ENCODE measurements at places on chromosomes 11 and 22. TPM values are rescaled to one million over a fixed set of nuclear protein-coding genes. Genes with fewer than 3 reads are reported as not detected.
A peak's percentile ranks its signal among the peaks of the same experiment; 100 is the strongest.

- no peaks in the 10 kb centered on the region for H3K36me3 ChIP-seq
- H3K27ac ChIP-seq, result no peak overlapping the region
- H3K4me3 ChIP-seq, result no peak overlapping the region
- no peaks in the 10 kb centered on the region for H3K27me3 ChIP-seq
- DNase-seq, result no peak
- H3K4me1 ChIP-seq, result peaks cover 6% of the 10 kb centered on the region
Observed at GRCh38 chr11:133787379-133788141, 57.8 kb downstream of the SPATA19 start.

DNA sequence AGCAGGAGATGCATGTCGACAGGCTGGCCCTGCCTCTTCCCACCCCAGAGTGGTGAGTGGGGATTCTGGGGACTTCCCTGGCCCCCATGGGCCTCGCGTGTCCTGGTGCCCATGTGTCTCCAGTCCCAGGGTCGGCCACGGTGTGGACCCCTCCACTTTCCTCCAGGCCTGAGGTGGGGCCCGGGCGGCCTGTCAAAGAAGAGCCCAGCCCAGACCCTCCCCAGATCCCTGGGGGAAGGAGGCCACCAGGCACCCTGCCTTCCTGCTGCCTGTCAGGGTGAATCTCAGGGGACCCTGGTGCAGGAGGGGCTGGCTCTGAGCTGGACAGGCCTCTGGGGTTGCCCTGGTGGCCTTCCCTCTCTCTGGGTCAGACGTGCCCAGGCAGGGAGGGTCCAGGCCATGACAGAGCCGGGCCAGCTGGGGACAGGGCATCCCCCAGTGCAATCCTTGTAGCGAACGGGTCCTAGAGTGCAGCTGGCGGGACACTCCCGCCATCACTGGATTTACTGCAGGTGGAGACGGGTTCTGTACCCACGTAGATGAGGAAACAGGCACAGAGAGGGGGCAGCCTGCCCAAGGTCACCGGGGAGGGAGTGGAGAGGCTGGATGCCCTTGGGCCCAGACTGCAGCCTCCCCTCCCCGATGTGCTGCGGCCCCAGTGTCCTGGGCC, 13.5 kb upstream of the MUC6 start:
- H3K36me3 ChIP-seq, result no peaks in the 10 kb centered on the region
- peaks cover 22% of the 10 kb centered on the region for H3K4me1 ChIP-seq
- H3K4me3 ChIP-seq, result no peak overlapping the region
- no peak overlapping the region for H3K27ac ChIP-seq

- H3K27me3 ChIP-seq, result no peaks in the 10 kb centered on the region
- H3K36me3 ChIP-seq, result no peaks in the 10 kb centered on the region
- H3K27ac ChIP-seq, result no peak overlapping the region
- no peak overlapping the region for H3K4me3 ChIP-seq
- no peak for DNase-seq
- no peaks in the 10 kb centered on the region for H3K4me1 ChIP-seq
Observed at GRCh38 chr22:38406617-38407016, 48.4 kb downstream of the KCNJ4 start.

GRCh38 chr11:19410032-19410431, 169.3 kb upstream of the E2F8 start:
- DNase-seq, result no peak
- no peak overlapping the region for H3K4me3 ChIP-seq
- H3K36me3 ChIP-seq, result no peaks in the 10 kb centered on the region
- no peaks in the 10 kb centered on the region for H3K4me1 ChIP-seq
- peaks cover 7% of the 10 kb centered on the region for H3K27me3 ChIP-seq

- no peak overlapping the region for H3K4me3 ChIP-seq
- peak overlapping the region; percentile 79 for H3K27ac ChIP-seq
- no peaks in the 10 kb centered on the region for H3K36me3 ChIP-seq
- peaks cover 17% of the 10 kb centered on the region for H3K4me1 ChIP-seq
Observed at GRCh38 chr11:86152006-86152862, 83.3 kb upstream of the PICALM start.

DNA sequence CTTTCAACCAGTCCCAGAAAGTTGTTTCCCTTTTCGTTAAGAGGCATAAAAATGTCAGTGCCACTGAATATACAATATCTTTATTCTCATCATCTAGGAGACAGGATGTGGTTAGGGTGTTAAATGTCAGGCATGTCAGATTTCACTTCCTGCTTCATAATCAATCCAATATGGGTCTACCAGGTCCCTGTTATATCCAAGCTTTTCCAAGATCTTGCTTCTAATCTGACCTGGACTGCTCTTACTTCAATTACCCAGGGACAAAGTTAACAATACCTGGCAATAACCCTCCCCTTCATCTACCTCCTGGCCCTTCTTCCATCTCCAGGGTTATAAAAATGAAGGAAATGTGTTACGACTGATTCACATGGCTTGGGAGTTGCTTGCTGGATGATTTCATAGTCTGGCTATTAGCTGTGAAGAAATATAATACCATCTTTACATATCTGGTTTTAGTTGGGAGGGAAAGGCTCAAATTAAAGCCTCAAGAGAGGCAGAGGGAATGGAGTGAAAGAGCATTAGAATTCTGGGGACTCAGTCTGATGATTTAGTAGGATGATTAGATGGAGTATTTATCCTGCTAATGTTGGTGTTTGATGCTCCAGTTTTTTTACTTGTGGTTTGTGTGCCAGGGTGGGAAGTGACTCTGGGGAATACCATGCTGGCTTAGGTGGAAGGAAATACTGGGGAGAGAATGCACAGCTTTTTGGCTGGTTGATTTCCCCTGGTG, 534.3 kb downstream of the ETS1 start:
- DNase-seq, result peak; percentile 15
- H3K36me3 ChIP-seq, result no peaks in the 10 kb centered on the region
- no peak overlapping the region for H3K4me3 ChIP-seq
- H3K27ac ChIP-seq, result peak overlapping the region; percentile 81
- H3K4me1 ChIP-seq, result peaks cover 8% of the 10 kb centered on the region

DNA sequence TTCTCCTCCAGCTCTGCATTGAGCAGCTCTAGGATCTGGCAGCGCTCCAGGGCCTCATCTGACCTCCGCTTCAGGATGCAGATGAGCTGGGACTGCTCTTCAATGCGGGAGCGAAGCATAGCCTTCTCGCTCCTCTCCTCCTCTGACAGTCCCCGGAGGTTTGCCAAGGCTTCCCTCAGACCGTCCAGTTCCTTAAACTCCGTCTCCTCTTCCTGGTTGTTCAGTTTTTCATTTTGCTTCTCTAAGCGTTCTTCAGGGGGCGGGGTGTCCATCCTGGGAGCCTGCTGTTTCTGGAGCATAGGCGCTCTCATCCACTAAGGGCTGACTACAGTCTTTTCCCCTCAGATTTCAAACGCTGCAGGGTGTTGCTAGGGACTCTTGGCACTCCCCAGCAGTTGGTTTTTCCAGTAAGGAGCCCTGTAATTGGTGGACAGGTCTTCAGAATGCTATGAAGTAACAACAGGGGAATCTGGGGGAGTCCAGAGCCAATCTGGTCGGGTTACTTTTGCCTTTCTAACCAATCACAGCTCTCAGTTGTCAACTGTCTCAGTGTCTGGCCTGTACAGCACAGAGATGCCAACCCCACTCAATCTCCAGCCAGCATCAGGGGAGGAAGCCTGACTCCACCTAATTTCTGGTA, at the start of gene CCDC89:
Gene CCDC89, minus strand, starts transcription at position 376 of the 640 bp plus-strand sequence. Its CDS starts 65 bp downstream, at position 311.
- peak; percentile 79 for DNase-seq
- no peaks in the 10 kb centered on the region for H3K27me3 ChIP-seq
- H3K4me3 ChIP-seq, result peak within 1 kb of the TSS; percentile 56
- peak within 1 kb of the TSS; percentile 85 for H3K27ac ChIP-seq
- no peaks in the 10 kb centered on the region for H3K36me3 ChIP-seq

DNA sequence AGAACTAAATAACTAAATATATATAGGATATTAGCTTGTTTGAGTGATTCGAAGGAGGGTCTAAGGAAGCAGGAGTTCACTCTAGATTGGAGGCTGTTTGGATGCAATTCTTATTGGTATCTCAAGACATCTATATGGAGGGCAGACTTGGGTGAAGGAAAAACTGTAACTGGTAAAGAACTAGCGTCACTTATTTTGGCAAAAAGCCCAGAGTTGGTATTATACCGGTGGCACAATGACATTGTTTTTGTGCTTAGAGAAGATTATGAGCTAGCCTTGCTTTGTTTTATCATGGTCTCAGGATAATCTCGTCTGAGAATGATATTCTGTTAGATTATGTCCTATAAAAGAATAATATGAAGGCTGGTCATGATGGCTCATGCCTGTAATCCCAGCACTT, 6.0 kb upstream of the SLC35F2 start:
- H3K4me1 ChIP-seq, result no peaks in the 10 kb centered on the region
- no peaks in the 10 kb centered on the region for H3K36me3 ChIP-seq
- no peak overlapping the region for H3K27ac ChIP-seq
- no peaks in the 10 kb centered on the region for H3K27me3 ChIP-seq
- H3K4me3 ChIP-seq, result no peak overlapping the region

GRCh38 chr11:27673979-27674663, 26.1 kb downstream of the BDNF start:
- no peaks in the 10 kb centered on the region for H3K36me3 ChIP-seq
- H3K27me3 ChIP-seq, result no peaks in the 10 kb centered on the region
- no peak overlapping the region for H3K27ac ChIP-seq

DNA sequence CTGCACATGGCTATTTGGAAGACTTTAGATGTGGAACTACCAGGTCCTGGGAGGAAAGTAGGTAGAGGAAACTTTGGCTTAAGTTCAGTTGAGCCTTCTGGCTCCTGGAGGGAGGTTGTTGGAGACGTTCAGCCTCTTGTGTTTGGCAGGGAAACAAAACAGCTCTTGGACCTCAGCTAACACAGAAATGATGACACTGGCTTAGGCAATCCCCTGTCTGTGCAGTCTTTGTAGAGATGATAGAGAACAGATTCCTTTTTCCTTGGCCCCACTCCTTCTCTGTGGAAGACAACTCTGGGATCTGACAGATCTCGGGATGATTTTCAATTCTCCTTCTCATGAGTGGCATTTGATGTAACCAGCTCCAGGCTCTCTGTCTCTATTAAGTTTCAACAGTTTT, 428.5 kb downstream of the TMEM135 start:
- no peak overlapping the region for H3K4me3 ChIP-seq
- H3K36me3 ChIP-seq, result no peaks in the 10 kb centered on the region
- H3K27me3 ChIP-seq, result peaks cover 7% of the 10 kb centered on the region
- no peak overlapping the region for H3K27ac ChIP-seq
- no peak for DNase-seq

GRCh38 chr11:47797633-47798032, 30.5 kb upstream of the FNBP4 start:
- no peak for DNase-seq
- no peaks in the 10 kb centered on the region for H3K27me3 ChIP-seq
- H3K4me3 ChIP-seq, result no peak overlapping the region

DNA sequence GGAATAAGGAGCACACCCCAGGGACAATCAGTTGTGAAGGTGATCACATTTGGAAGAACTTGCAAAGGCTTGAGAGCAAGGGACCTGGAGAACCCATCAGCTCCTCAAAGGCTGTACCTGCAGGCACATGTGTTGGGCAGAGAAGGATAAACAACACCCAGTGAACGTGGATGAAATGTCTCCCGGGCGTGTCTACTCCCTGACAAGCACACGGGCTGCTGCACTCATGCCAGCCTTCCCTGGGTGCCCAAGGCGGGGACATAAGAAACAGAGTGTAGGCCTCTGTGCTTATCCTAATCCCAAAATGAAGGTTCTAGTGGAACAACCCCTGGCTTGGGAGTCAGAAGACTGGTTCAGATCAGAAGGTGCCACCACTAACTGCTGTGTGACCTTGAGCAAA, 46.7 kb downstream of the DSCAML1 start:
- H3K27ac ChIP-seq, result no peak overlapping the region
- no peak for DNase-seq
- no peak overlapping the region for H3K4me3 ChIP-seq
- no peaks in the 10 kb centered on the region for H3K27me3 ChIP-seq
- no peaks in the 10 kb centered on the region for H3K36me3 ChIP-seq

- H3K4me1 ChIP-seq, result no peaks in the 10 kb centered on the region
- no peaks in the 10 kb centered on the region for H3K36me3 ChIP-seq
- DNase-seq, result no peak
- H3K27ac ChIP-seq, result no peak overlapping the region
Observed at GRCh38 chr11:130490682-130491449, 42.4 kb downstream of the ADAMTS15 start.

GRCh38 chr22:50280708-50281383, 10.7 kb upstream of the MAPK11 start:
- peaks cover 24% of the 10 kb centered on the region for H3K36me3 ChIP-seq
- no peaks in the 10 kb centered on the region for H3K27me3 ChIP-seq
- H3K4me3 ChIP-seq, result no peak overlapping the region
- H3K27ac ChIP-seq, result no peak overlapping the region

DNA sequence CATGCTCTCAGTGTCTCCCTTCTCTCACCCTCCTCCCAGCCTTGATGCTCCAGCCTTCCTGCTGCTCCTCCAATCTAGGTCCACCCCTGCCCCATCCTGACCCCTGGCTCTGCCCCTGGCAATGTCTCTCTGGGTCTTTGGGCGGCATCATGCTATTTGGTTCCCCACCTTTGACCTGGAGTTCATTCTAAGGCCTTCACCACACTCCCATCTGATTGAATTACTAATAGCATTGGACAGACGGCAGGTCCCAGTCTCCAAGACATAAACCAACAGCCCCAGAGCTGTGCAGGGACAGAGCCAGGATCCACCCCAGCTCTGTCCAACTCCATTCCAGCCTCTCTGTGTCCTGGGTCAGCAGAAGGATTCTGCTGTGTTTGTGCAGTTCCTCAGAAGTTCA, 7.2 kb downstream of the APOL4 start:
- no peak for DNase-seq
- H3K27me3 ChIP-seq, result no peaks in the 10 kb centered on the region
- no peak overlapping the region for H3K27ac ChIP-seq
- no peak overlapping the region for H3K4me3 ChIP-seq

- H3K36me3 ChIP-seq, result no peaks in the 10 kb centered on the region
- no peak overlapping the region for H3K4me3 ChIP-seq
- peak; percentile 86 for DNase-seq
- no peak overlapping the region for H3K27ac ChIP-seq
Observed at GRCh38 chr11:119779195-119780071, 50.4 kb upstream of the NECTIN1 start.

DNA sequence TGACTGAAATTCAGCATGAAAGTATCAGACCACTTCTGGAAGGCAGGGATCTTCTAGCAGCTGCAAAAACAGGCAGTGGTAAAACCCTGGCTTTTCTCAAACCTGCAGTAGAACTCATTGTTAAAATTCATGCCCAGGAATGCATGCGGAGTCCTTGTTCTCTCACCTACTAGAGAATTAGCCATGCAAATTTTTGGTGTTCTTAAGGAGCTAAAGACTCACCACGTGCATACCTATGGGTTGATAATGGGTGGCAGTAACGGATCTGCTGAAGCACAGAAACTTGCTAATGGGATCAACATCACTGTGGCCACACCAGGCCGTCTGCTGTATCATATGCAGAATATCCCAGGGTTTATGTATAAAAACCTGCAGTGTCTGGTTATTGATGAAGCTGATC, 19.1 kb downstream of the ZBTB44 start:
- H3K4me1 ChIP-seq, result no peaks in the 10 kb centered on the region
- H3K36me3 ChIP-seq, result peaks cover 3% of the 10 kb centered on the region
- no peaks in the 10 kb centered on the region for H3K27me3 ChIP-seq
- no peak for DNase-seq
- H3K27ac ChIP-seq, result no peak overlapping the region

C22orf15 gene
- polyA plus RNA-seq, result 2.5 TPM

OR51V1 gene
- polyA plus RNA-seq, result not detected

SCUBE2 gene
- polyA plus RNA-seq, result 0.76 TPM

MAJIN gene
- polyA plus RNA-seq, result not detected

ARHGEF17 gene
- polyA plus RNA-seq, result 45.9 TPM

TSPAN32 gene
- 0.18 TPM for polyA plus RNA-seq

KCNA4 gene
- not detected for polyA plus RNA-seq
